WERI-Rb-1 (cell line): ENCODE measurements at places on chromosomes 5 and 9.

GRCh38 chr5:31639481-31640411 is 815 bp downstream of the PDZD2 start:
- peak; percentile 24 for DNase-seq

DNA sequence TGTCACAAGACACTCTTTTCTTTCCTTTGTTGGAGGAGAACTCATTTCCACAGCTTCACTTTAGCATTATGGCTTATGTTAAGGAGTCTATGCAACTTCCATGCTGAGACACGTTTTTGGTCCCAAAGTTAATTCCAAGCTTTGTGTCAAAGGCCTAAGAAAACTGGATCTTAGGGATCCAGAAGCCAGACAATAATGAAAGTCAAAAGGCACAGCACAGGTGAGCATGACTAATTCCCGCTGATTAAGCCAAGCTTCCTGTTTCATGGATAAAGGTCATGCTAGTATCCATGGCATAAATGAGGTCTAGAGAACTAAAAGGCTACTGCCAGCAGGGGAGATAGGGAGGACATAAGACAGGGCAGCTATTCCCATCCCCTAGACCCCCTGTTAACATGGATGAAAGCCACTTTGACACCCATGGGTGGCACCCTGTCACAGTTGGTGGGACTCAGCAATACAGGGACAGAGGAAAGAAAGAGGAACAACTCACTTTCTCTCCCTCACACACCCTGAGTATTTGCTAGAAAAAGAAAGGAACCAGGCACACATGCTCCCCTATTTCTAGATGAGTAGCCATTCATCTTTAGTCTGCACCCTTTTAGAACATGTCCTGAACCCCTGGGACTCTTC is 438.1 kb upstream of the CDH9 start:
- no peak for DNase-seq

DNA sequence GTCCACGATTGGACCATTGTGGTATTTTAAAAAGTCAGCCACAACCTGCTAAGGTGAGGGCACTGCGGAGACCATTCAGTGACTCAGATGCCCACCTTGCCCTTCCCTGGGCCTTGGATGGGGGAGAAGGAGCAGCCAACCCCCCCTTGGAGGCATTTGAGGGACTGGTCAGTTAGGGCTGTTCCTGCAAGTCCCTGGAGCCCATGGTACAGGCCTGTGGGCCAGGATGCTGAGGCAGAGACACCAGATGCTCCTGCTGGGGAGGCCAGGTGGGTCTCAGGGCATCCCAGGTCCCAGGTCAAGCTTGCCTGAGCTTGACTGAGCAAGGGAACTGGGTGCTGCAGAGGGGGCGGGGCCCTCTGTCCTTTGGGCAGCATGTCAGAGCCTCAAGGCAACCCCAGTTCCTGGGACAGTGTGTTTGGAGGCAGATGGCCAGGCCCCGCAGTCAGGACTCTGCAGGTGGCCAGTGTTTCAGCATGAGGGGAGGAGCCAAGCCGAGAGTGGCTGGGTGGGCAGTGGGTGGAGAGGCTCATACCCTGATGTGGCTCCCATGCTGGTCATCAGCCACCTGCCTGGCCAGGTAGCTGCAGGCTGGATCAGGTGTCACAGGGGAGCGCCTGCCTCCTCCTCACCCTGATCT is 27.5 kb downstream of the SLC6A3 start:
- peak; percentile 72 for DNase-seq

DNA sequence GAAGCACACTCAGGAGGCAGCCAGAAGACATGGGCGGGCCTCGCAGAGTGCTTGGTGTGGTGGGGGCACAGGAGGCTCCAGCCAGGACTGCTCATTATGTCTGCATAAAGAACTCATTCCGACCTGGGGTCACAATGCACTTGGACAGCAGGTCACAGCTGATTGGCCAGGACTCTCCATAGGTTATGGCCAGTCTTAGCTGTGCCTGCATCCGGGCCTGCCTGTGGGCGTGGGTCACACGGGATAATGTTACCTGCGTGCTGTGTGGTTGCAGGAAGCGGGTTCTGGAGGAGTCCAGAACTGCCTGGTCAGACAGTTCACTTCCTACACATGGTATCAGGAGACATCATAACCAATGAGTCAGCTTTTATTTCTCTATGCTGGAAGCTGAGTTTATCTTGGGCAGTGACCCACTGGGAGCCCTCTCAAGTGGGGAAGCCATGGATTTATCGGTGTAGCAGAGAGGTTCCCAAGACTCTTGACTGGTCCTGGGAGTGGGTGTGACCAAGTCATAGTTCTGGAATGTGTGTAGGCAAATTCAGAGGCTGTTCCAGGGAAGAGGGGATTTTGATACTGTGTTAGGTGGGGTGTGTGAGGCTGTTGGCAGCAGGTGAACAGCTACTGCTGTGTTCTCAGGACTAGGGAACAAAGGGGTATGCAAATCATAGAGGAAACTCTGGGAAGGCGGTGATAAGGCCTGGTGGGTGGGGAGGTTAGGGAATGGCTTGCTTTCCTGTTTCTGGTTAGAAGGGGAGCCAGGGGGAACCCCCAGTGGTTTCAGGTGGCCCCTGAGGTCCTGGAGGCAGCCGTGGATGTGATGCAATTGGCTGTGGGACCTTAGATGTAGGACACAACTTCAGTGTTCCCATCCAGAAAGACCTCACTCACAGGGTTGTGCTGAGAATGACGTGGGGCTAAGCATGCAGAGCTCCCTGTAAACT is 51.3 kb downstream of the ARHGEF37 start:
- DNase-seq: no peak

DNA sequence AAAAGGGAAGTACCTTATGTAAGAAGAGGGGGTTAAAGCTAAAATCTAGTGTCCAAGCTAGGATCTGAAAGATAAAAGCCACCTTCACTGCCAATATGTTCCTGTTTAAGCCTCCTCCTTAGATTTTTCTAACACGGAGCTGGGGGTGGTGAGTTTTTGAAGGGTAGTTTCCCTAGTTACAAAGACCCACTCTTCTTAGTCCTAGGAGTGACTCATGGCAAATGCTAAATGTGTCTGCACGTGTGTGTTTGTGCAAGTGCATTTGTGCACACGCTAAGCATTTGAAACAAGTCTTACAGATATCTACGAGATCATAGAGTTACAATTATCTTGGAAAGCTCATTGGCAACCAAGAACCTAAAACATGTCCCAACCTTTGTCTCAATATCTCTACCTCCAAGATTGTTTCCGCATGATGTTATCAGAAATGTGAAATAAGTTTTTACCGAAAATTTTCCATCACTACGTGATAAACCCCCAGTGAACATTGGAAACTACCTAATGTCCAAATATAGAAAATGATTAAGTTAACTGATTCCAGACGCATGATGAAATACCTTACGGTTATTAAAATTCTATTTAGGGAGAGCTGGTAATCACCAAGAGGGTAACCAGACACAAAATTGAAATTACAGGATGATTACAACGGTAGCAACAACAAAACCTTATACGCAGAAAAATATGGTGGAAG is 78.0 kb upstream of the HRH2 start:
- no peak for DNase-seq

DNA sequence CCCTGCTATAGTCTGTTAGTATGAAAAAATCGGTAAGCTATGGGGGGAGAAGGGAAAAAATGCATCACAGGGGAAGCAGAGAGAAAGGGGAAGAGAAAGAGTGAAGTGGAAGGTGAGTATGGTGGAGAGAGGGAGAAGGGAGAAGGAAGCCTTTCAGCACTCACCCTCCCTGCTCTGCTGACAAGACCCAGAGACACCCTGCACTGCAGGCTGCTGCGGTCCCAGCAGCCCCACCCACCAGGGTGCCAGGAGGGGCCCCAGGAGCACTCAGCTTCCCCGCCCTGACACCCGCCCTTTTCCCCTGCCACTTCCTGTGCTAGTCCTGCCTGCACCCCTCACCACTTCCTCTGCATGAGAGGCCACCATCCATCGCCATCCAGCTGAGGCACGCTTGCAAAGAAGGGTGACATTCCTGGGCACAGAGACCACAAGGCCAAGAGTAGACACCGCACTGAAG is 12.7 kb downstream of the STK10 start:
- no peak for DNase-seq

- no peak for DNase-seq
Observed at GRCh38 chr5:61405511-61406295, 73.6 kb downstream of the ZSWIM6 start.

DNA sequence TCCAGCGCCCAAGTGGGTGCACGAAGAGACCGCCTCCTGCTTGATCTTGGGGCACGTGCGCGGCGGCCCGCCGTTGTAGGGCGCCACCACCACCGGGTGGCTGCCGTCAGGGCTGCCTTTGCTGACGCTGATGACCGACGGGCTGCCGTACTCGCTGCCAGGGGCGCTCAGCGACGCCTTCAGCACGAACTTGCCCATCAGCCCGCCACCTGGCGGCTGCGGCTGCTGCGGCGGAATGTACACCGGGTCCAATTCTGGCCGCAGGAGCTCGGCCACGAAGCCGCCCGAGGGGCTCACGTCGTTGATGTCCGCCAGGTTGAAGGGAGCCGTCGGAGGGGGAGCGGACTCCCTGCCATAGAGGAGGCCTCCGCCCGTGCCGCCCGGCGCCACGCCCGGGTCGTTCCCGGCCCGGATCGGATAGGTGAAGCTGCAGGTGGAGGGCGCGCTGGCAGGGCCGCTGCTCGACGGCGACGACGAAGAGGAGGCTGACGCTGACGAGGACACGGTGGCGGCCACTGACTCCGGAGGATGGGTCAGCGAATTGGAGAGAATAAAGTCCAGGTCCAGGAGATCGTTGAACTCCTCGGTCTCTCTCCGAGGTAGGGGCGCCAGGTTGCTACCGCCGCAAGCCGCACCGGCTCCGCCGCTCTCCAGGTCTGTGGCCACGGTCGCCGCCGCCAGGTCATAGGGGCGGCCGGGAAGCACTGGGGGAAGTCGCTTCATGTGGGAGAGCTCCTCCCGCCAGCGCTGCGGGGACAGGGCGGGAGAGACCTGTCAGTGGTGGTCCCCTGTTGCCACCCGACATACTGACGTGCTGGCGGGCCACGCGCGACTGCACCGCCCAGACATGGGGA is 1.8 kb downstream of the KLF4 start:
- peak; percentile 76 for DNase-seq

DNA sequence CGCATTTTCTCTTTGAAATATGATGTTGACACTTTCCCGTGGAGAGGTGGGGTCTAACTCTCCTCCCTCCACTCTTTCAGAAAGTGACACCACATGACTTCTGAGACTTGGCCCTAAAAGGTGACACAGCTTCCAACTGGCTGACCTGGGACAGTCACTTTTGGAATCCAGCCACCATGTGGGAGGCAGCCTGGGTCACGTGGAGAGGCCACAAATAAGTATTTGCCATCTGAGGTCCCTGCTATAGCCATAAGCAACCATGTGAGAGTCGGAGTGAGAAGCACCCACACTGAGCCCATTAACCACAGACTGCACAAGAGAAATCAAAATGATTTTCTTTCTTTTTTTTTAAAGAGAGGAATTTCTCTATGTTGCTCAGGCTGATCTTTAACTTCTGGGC is 4.1 kb upstream of the PHYKPL start:
- DNase-seq: no peak

DNA sequence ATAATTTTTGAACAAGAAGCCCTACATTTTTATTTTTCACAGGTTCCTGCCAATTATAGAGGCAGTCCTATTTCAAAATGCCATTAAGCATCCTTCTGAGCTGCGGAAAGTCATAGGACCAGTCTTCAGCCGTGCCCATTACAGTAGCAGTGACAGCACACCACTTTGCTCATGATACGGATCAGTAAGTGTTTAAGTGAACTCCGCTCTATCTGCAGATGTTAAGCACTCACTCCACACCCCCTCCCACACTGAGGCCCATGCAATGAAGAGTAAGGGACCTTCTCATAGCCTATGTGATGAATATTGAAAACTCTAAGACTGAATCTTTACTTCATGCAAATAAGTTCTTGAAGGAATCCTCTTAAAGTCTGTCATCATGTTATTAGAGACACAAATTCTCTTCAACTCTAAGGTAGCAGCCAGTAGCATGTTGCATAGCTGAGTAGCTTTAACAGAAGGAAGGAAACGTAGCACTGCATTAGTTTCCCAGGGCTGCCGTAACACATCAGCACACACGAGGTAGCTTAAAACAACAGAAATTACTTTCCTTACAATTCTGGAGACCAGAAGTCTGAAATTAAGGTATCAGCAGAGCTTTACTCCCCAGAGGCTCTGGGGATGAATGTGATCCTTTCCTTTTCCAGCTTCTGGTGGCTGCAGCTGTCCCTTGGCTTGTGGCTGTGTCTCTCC is 20.3 kb upstream of the TAF11L2 start:
- no peak for DNase-seq

DNA sequence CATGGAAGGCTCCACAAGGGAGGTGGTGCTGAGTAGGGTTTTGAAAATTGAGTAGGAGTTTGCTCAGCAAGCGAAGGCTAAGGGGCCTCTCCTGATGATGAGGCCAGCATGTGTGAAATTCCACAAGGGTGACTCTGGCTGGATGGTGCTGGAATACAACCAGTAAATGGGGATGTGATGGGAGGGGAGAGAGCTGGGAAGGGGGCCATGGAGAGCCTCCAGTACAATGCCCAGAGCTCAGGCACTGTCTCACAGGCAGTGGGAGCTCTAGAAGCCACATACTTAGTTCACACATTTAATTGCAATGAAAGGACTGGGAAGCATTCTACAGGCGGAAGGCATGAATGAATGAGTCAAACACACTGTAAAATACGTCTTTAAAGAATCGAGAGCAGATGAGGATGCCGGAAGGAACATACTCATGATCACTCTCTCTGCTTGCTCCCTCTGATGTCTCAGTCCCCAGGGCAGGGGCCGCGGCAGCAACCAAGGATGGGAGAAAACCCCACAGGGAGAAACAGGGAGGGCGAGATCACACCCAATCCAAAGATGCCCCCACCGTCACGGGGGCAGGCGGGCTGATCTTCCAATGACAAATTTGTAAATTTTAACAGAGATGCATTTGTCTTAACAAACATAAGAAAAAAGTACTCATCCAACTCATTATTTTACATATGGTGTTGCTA is 261.0 kb downstream of the NSG2 start:
- DNase-seq: no peak

- no peak for DNase-seq
Observed at GRCh38 chr9:89634995-89635742, 30.4 kb downstream of the GADD45G start.

GRCh38 chr5:18276939-18277338 is 642.7 kb downstream of the TAF11L14 start:
- DNase-seq: peak; percentile 14

- no peak for DNase-seq
Observed at GRCh38 chr5:167029488-167029887, 1262.0 kb upstream of the WWC1 start.

GRCh38 chr5:177382423-177383029 is 1.7 kb upstream of the SLC34A1 start:
- no peak for DNase-seq

DNA sequence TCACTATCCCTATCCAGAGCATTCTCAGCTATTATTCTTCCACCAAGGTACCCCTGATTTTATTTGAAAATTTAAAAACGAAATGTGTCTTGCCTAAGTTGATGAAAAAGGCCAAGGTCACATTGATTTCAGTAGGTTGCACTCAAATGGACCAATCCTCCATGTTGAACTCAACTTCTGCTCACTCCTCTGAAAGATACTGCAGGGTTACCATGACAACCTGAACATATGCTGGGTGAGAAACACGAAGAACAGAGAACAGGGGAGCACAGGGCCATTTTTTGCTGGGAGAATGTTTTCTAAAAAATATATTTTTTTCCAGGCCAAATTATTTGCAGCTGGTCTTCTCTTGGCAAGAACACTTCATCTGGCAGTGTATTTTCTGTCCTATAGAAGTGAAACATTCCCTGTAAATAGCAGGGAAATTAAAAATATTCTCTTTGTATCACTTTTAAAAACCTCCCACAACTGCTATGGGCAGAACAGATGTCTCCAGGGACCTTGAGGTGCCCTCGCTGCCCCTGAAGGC is 215.9 kb downstream of the NXNL2 start:
- no peak for DNase-seq
